ENCODE measurements at places on chromosomes 2 and 18. TPM values are rescaled to one million over a fixed set of nuclear protein-coding genes. Genes with fewer than 3 reads are reported as not detected.

LIMS4 gene
- 3.3 TPM for total RNA-seq

GAL3ST2 gene
- total RNA-seq = 1.3 TPM

CNGA3 gene
- total RNA-seq = not detected

ZNF396 gene
- 1.4 TPM for total RNA-seq

REEP1 gene
- 2.6 TPM for total RNA-seq

LIMS3 gene
- 6.2 TPM for total RNA-seq

DNA sequence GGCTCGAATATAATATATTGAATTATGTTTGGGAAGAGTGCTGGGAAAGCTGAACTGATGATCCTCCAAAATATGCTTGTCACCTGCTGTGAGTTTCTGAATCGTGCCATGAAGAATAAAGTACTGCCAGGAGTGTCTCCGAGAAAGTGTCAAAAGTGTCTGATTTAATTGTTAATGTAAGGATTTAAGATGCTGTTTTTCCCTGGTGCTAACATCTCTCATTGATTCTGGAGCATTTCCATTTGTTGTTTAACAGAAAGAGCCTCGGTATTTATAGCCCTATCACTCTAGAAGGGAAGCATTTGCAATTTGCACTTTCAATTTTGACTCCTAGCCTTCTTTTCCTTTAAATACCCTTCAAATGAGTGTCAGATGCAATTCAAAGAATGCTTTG lies 342.2 kb downstream of the RND3 start:
- H3K27me3 ChIP-seq = no peaks in the 10 kb centered on the region
- H3K4me1 ChIP-seq = peaks cover 44% of the 10 kb centered on the region
- no peak overlapping the region for H3K4me3 ChIP-seq
- H3K27ac ChIP-seq = no peak overlapping the region
- DNase-seq = no peak

GRCh38 chr2:45102141-45102540 lies 92.9 kb upstream of the SIX2 start:
- no peak overlapping the region for H3K4me3 ChIP-seq
- H3K27me3 ChIP-seq = no peaks in the 10 kb centered on the region
- no peaks in the 10 kb centered on the region for H3K4me1 ChIP-seq
- no peak for DNase-seq
- H3K27ac ChIP-seq = no peak overlapping the region
- H3K36me3 ChIP-seq = no peaks in the 10 kb centered on the region

- peaks cover 15% of the 10 kb centered on the region for H3K27me3 ChIP-seq
- H3K36me3 ChIP-seq = no peaks in the 10 kb centered on the region
- no peak for DNase-seq
- no peak overlapping the region for H3K4me3 ChIP-seq
- no peak overlapping the region for H3K27ac ChIP-seq
Measured at GRCh38 chr2:238643400-238643907, 204.4 kb upstream of the TWIST2 start.

DNA sequence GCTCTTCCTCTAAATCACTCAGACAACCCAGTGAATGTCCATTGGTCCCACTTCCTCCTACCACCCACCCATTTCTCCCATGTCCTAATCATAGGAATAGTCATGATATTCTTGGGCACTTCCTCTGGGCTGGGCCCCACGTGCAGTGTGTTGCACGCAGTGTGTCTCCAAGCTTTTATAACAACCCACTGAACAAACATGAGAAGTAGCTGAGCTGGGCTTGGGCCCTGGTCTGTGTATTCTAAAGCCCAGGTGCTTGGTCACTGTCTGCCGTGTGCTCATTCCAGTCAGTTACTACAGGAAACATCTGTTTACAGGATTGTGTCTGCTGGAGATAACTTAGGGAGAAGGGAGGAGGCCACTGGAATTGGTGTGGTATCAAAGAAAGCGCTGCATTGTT lies 64.2 kb upstream of the THOC1 start:
- H3K27me3 ChIP-seq = peaks cover 2% of the 10 kb centered on the region
- no peaks in the 10 kb centered on the region for H3K36me3 ChIP-seq
- no peak overlapping the region for H3K4me3 ChIP-seq
- peaks cover 16% of the 10 kb centered on the region for H3K4me1 ChIP-seq

DNA sequence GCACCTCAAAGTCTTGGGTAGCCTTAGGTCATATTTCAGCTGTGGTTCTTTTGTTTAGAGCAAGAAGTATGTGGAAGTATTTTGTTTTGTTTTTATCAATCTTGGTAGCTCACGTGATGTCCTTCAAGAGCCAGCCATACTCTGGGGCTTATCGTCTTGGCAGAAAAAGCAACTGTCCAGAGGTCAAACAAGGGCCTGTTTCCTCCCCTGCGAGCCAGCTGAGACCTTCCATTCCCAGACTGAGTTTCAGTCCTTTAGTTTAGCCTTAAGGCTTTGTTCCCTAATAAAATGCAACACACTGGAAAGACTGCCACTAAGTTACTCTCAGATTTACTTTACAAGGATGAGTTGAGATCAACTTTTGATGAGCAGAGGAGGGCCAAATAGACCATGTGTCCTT lies 63.5 kb downstream of the TXNL1 start:
- peaks cover 21% of the 10 kb centered on the region for H3K4me1 ChIP-seq

DNA sequence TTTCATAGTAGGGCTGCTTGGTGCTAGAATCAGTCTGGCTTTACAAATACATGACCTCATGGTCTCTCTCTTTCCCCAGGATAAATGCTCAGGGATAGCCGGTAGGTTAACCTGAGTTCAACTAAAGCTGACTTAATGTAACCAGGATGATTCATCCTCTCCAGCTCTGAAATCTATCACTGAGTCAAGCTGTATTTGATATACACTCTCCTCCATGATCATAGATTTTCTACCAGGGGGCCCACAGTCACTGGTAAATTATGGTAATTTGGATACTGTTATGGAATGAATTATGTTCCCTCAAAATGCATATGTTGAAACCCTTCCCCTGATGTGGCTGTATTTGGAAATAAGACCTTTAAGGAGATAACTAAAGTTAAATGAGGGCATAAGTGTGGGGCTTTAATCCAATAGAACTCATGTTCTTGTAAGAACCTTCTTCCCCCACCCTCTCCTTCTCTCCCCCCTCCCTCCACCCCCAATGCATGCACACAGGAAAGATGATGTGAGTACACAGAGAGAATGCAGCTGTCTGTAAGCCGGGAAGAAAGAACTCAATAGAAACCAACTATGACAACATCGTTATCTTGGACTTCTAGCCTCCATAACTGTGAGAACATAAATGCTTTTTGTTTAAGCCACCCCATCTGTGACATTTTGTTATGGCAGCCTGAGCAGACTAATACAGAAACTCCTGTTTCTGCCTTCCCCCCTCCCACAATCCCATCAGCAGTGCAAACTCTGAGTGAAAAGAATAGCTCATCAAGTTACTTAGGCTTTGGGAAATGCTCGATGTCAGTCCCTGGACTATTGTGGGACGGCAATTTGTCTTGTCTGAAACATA lies 134.9 kb upstream of the KYNU start:
- no peaks in the 10 kb centered on the region for H3K36me3 ChIP-seq
- H3K4me3 ChIP-seq = no peak overlapping the region
- no peaks in the 10 kb centered on the region for H3K27me3 ChIP-seq

DNA sequence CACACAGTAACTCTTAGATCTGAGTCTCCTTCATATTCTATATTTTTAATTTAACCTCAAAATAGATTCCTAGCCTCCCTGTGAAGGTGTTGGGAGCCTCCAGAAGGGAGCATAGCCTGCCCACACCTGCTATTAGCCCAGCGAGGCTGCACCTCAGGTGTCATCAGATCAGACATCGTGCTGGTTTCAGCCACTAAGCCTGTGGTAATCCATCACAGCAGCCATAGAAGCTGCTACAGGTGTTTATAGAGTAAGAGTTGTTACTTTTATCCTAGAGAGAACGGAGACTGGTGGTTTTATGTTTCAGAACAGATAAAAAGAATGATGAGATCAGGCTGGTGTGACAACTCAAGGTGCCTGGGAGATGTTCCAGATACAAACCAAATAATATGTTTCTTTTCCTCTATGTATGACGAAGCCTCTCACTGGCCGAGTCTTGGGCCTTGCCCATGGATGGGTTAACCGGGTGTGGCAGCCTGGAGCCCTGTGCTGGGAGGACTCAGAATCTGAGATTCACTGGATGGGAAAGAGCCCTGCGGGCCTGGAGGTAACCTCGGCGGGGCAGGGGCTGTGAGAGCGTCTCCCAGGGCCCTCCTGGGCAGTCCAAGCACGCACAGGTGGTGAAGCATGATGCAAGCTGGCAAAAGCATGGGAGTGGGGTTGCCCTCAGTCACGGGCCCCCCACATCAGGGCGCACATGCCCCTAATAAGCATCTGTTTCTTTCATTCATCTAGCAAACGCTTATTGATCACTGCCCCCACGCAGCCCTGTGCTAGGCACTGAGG lies 73.7 kb downstream of the MRPS9 start:
- no peak overlapping the region for H3K4me3 ChIP-seq
- H3K27me3 ChIP-seq = no peaks in the 10 kb centered on the region
- no peaks in the 10 kb centered on the region for H3K36me3 ChIP-seq

DNA sequence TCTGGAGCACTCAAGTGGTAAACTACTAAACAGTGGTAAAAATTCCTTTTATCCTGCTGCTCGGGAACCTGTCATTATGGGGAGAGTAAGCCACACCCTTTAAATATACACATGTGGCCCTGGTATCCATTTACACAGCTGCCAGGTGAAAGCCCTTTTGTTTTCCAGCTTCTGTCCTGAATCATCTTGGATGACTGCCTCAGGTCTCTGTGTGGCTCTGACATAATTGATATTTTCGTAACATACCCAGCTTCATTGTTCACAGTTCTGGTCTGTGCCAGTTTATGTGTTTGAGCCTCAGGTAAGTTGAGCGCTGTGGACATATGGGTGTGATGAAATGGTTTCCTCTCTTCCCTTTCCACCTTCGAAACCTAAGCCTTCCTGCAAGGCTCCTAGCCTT lies 15.7 kb upstream of the TTC39C start:
- H3K27me3 ChIP-seq = peaks cover 4% of the 10 kb centered on the region
- H3K36me3 ChIP-seq = no peaks in the 10 kb centered on the region
- peaks cover 9% of the 10 kb centered on the region for H3K4me1 ChIP-seq
- H3K4me3 ChIP-seq = no peak overlapping the region

GRCh38 chr2:63882395-63883105 lies 40.9 kb downstream of the UGP2 start:
- H3K27ac ChIP-seq = no peak overlapping the region
- H3K4me1 ChIP-seq = no peaks in the 10 kb centered on the region
- H3K36me3 ChIP-seq = peaks cover 22% of the 10 kb centered on the region
- H3K4me3 ChIP-seq = no peak overlapping the region

DNA sequence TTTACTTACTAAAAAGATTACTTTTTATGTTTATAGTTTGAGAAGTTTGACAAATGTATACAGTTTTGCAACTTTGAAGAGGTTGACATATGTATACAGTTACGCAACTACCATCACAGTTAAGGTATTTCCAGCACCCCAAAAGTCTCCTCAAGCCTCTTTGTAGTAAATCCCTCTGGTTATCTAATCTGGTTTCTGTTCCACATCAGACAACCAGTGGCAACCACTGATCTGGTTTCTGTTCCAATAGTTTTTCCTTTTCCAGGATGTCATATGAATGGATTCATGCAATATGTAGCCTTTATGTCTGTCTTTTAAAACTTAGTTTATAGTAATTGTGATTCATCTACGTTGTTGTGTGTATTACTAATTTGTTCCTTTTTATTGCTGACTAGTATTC lies 23.5 kb downstream of the IFIH1 start:
- H3K27me3 ChIP-seq = no peaks in the 10 kb centered on the region
- no peaks in the 10 kb centered on the region for H3K36me3 ChIP-seq
- peaks cover 37% of the 10 kb centered on the region for H3K4me1 ChIP-seq
- H3K4me3 ChIP-seq = no peak overlapping the region
- DNase-seq = no peak

DNA sequence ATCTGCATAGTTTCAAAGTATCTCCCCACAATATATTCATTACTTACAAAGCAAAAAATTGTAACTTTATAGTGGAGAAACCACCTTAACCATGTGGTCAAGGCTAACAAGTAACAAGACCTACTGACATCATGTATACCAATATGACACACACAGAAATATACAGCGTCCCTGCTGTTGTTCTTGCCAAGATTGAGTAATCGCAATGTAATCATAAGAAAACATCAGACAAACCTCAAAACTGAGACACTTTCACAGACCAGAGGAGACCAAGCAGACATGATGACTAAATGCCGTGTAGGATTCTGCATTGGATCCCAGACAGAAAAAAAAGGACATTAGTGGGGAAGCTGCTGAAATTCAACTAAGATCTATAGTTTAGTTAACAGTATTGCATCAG lies 123.0 kb downstream of the ACAA2 start:
- H3K36me3 ChIP-seq = no peaks in the 10 kb centered on the region
- H3K4me3 ChIP-seq = no peak overlapping the region
- DNase-seq = no peak
- no peaks in the 10 kb centered on the region for H3K27me3 ChIP-seq

- H3K36me3 ChIP-seq = no peaks in the 10 kb centered on the region
- H3K27me3 ChIP-seq = no peaks in the 10 kb centered on the region
- no peak overlapping the region for H3K27ac ChIP-seq
- H3K4me1 ChIP-seq = peaks cover 6% of the 10 kb centered on the region
- H3K4me3 ChIP-seq = no peak overlapping the region
- DNase-seq = no peak
Measured at GRCh38 chr2:111184725-111185310, 64.1 kb downstream of the BCL2L11 start.

All from chondrocyte (in vitro differentiated cells).